ENCODE measurements at places on chromosomes 7 and 10.
A peak's percentile ranks its signal among the peaks of the same experiment; 100 is the strongest.

GRCh38 chr10:71264345-71265200, 52.2 kb downstream of the UNC5B start:
- DNase-seq: peak; percentile 57

DNA sequence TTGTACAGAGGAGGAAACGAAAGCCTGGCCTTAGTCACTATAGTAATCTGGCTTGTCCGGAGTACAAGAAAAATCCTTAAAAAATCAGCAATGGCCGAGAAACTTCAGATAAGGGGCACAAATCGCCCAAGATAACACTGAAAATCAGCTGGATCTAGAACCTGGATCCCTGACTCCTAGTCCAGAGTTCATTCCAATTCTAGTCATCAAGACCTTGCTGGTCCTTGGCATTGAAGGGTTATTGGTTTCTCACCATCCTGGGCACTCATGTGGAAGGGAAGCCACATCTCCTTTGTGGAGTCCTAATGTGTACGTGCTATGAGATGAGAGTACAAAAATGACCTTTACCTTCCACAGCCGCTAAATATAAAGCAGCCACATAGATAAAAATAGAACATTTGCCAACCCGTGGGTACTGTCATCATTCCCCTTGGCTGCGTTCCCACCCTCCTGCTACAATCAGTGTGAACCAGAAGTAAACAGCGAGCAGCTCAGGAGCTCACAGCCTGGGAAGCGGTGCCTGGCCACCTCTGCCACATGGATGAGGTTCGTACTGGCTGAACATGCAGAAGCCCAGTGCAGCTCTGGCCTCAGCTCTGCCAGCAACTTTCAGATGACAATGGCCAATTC, 116.0 kb upstream of the PDLIM1 start:
- DNase-seq: no peak

DNA sequence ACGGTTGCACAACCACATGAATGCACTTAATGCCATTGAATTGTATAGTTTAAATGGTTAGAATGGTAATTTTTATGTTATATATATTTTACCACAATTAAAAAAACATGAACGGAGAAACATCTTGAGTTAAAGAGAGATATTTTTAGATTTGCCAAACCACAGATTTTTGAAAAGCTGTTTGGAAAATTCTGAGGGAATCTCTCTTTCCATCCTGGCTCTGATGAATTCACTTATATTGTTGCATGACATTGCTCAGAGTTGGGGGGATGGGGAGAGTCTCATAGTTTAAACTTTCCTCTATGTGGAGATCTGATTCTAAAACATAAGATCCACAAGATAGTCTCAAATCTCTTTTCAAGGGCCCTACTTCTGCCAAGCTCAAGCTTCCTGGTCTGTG, 275.0 kb upstream of the NPVF start:
- no peak for DNase-seq

- no peak for DNase-seq
These were observed 167.5 kb upstream of the CELF2 start for GRCh38 chr10:10850214-10850613.

- DNase-seq: peak; percentile 18
These were observed 120.7 kb downstream of the TRRAP start for GRCh38 chr7:98998821-98999725.

DNA sequence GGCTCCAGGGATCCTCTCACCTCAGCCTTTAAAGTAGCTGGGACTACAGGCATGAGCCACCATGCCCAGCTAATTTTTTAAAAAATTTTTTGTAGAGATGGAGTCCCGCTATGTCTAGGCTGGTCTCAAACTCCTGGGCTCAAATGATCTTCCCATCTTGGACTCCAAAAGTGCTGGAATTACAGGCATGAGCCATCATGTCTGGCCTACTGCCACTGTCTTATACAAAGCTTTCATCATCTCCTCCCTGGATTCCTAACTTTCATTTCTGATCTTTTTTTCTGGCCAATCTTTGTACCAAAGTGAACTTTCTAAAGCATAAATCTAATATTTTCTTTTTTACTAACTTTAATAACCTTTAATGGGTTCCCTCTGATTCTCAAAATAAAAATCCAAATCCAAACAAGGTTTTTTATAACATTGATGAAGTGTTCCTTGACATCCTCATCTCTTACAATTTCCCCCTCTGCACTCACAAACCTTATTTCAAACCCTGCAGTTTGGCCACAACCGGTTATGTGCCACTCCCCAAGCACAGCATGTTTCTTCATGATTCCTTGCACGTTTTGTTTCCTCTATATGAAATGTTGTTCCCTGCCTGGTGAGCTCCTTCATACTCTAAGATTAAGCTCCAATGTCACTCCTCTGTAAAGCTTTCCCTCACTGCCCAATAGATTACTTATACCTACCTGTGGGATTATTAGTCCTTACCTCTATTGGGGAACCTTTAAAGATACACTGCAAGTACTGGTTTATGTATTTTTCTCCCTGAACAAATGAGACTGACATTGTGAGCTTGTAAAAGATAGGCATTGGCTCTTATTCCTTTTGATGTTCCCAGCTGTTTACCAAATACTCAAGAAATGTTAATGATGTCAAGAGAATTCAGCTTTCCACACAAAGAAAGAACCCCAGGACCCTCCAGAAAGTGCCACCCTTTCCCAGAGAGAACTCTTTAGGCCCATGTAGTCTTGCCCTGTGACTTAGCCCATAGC, 101.7 kb downstream of the HOXA1 start:
- peak; percentile 79 for DNase-seq

GRCh38 chr10:63673846-63674245, 152.6 kb downstream of the REEP3 start:
- DNase-seq: no peak

GRCh38 chr10:68848281-68848680, 20.9 kb downstream of the STOX1 start:
- no peak for DNase-seq

GRCh38 chr7:35353481-35353880, 99.6 kb upstream of the TBX20 start:
- DNase-seq: no peak

- DNase-seq: no peak
These were observed 34.2 kb downstream of the AGMO start for GRCh38 chr7:15527648-15528047.

- DNase-seq: no peak
These were observed 101.2 kb downstream of the RPS24 start for GRCh38 chr10:78134773-78135306.

GRCh38 chr10:34507217-34507616, 307.9 kb downstream of the PARD3 start:
- DNase-seq: no peak

DNA sequence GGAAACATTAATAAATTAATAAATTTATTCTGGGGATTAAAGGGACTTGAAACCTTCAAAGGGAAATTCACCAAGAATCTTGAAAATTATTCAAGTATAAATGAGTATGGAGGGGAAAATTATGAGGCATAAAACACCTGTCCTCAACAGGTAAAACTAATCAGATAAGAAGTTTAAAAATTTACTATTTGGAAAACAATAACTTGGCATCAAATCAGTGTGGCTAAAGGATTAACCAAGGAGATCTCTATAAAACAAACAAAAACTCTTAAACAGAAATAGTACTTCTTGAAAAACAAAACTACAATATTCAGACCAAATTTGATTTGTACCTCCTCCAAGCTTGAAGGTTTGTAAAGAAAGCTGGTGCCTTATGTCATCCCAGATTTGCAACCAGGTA, 66.4 kb upstream of the ZNF804B start:
- DNase-seq: no peak

DNA sequence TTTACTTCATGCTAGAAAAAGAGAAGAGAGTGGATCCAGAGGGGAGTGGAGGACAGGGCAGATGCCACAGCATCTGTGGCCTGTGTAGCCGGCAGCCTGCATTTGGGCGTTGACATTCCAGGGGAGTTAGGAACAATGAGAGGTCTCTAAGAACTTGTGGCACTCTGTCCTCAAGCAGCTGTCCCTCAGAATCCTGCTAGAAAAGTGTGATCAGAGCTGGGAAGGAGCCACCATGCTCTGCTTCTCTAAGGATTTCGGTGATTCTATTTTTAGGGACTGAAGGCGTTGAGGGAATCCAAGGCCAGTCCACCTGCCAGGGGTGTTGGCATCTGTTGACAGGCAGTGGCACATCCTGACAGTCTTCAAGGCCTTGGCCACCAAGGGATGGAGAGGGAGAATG, 7.6 kb downstream of the LRIT2 start:
- no peak for DNase-seq

DNA sequence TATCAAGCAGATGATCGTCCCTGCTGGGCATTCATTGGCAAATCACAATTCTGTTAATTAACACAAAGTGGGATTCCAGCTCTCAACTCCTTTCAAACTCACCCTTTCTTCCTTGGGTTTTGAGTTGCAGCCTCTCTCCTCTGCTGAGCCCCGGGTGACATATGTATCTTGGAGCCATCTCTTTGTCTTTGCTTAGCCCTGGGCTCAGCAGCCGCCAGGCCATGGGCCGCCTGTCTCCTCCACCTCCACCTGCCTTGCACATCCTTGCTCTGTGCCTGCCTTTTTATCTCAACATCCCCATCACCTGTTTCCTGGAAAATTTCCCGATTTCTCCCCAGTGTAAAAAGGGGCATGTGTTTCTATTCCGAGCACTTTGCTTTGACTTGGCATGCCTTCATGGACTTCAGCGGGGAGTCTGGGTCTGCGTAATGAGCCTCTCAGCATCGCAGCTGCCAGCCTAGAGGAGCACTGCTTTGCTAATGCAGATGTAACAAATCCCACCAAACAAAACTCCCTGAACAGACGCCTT, 141.3 kb upstream of the AGK start:
- DNase-seq: no peak

DNA sequence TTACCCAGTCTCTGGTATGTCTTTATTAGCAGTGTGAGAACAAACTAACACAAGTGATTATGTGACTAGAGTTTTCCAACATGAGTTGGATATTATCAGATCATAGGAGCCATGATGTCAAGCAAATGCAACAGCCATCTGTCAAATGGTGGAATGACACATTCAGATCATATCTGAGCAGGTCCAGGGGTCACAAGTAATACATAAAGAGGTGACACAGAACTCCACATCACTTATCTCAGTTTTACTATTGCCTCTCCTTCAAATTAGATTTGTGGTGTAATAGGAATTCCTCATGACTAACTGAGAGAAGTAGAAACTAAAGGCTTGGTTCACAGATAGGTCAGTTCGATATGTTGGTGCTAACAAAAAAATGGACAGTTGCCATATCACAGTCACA, 12.2 kb upstream of the SAMD9L start:
- peak; percentile 8 for DNase-seq

DNA sequence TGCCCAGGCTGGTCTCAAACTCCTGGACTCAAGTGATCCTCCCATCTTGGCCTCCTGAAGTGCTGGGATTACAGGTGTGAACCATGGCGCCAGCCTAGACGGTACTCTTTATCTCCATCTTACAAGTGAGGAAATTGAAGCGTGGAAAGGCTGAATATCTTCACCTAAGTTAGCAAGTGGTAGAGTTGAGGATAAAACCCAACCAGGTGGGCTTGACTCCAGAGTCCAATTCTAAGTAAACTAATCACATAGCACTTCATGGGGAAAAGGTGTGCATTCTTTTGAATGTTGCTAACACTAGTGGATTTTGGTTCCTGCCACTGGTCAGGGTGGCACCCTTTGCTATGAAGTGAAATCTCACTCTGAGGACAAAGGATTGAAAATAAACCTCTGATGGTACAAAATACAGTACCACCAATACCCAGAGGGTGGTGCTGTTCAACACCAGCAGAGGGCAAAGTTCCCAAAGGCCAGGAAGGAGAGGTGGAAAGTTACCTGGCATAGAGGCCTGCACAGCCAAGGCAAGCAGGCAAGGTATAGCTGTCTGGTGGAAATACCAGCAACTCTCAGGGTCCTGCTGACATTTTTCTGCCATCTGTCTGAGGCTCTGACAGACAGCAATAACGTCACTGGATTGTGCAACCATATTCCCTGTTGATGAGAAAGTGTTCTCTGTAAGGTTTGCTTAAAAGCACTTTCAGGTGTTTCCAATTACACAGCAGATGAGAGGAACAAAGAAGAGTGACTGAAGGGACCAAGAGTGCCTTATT, 17.6 kb downstream of the ZDHHC16 start:
- DNase-seq: peak; percentile 76

GRCh38 chr10:47453141-47454007, 30.5 kb downstream of the ANXA8 start:
- DNase-seq: no peak

DNA sequence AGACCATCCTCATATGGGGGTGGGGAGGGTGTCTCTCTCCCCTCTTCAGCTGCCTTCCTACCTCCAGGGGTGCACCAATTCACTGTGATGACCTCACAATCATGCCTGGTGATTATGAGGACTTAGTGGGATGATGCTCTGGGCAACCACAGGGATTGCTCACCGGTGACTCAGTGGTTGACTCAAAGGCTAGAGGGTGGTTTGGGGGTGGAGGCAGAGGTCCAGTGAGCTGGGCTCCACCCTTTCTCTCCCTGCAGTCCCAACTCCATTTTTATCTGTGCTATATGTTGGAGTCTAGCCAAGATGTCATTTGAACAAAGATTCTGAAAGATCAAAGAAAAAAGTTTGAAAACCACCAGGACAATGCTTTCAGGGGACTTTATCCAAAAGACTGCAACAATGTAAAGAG, 286.9 kb downstream of the KCNMA1 start:
- peak; percentile 100 for DNase-seq

Measured in fibroblast of upper back skin (primary cell).